GM12878 (cell line): ENCODE measurements at places on chromosomes 12 and 14.

GRCh38 chr12:130074661-130075406, 87.4 kb upstream of the FZD10 start:
- no peak overlapping the region for H3K27ac ChIP-seq
- no peaks in the 10 kb centered on the region for H3K27me3 ChIP-seq
- H3K4me1 ChIP-seq: no peaks in the 10 kb centered on the region
- no peaks in the 10 kb centered on the region for H3K36me3 ChIP-seq
- no peak overlapping the region for H3K4me3 ChIP-seq

DNA sequence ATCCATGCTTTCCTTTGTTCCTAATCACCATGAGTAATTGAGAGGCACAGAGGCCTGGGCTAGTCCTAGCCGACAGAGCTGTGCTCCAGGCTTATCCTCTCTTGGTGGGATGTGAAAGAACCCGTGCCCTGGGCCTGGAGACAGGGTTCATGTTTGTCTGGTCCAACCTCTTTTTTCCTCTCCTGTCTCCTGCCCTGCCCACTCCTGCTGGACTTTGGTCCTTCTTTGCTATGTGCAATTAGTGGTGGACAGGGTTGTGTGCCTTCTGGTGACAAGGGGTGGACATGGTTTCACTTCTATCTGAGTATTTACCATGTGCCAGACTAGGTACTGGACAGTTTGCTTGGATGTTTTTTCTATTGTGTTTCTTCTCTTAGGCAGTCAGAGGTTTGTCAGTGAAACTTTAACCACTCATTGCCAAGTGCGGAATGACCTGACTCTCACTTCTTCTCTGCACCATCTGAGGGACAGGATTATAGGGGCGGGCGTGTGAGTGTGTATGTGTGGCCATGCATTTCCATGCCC, 126.1 kb downstream of the SMOC1 start:
- DNase-seq: no peak
- peaks cover 16% of the 10 kb centered on the region for H3K4me1 ChIP-seq
- H3K27me3 ChIP-seq: no peaks in the 10 kb centered on the region
- H3K27ac ChIP-seq: no peak overlapping the region
- no peaks in the 10 kb centered on the region for H3K36me3 ChIP-seq

GRCh38 chr14:32611752-32612151, 282.7 kb downstream of the AKAP6 start:
- DNase-seq: no peak
- H3K27me3 ChIP-seq: no peaks in the 10 kb centered on the region
- no peak overlapping the region for H3K4me3 ChIP-seq

DNA sequence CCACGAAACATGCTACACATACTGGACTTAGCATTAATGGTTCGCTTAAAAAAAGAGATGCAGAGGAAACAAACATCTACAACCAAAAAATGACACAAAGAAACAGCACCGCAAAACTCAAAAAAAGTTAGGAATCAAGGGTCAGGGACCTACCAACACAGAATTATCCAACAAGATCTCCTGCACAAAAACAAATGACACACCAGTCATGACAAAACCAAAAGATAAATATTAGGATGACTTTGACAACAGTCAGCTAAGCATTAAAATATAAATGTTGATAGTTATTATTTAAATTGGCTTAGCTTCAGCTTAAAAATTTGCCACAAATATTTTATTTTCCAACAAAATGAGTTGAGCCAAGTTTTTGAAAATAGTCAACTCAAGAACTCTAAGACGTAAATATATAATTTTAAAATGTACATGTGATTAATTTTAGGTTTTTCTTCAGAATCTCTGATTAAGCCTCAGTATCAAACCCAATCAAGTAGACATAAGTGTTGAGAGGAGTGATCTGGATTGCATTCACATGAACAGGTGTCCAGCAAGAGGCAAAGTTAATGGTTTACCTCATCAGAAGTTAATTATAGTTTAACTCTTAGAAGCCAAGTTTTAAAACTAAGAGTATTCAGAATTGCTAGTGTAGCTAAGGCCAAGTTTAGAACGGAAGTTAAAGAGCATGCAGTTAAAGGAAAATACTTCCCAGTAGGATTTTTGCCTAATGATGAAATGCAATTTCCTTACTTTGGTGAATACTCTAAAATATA, 79.9 kb downstream of the HEATR5A start:
- no peak overlapping the region for H3K4me3 ChIP-seq
- no peaks in the 10 kb centered on the region; the same call in 1 of the 2 replicates for H3K36me3 ChIP-seq
- no peaks in the 10 kb centered on the region for H3K4me1 ChIP-seq

DNA sequence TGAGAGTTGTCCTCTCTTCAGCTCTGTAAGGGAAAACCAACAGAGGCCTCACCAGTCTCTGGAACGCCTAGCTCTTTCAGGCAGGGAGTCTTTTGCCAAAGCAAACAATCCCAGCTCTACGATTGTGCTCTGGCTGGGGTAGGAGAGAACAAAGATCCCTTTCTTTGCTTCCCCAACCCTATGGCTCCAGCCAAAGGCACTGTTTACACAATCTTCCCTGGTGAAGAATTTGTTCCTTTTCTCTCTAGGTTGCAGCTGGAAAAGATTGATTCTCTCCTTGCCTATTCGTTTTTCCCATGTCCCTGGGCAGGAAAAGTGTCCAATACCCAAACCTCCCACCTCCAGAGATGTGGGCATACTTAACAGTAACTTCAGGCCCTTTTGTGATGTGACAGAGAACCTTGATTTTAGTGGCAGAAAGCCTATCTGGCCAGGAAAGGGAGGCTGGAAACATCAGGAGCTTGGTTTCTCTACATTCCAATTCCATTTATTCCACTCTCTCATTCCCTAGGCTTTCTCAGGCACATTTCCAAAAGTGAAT, 16.8 kb downstream of the ATP5MC2 start:
- no peaks in the 10 kb centered on the region for H3K27me3 ChIP-seq
- H3K27ac ChIP-seq: no peak overlapping the region
- no peak for DNase-seq
- no peak overlapping the region for H3K4me3 ChIP-seq
- H3K36me3 ChIP-seq: no peaks in the 10 kb centered on the region
- H3K4me1 ChIP-seq: peaks cover 5% of the 10 kb centered on the region
